ENCODE measurements at places on chromosomes 1 and 21.

- DNase-seq = no peak
These were observed 668.0 kb downstream of the MRPL39 start for GRCh38 chr21:24939291-24939690.

GRCh38 chr1:19945914-19946313, 22.5 kb upstream of the PLA2G2E start:
- DNase-seq = no peak

DNA sequence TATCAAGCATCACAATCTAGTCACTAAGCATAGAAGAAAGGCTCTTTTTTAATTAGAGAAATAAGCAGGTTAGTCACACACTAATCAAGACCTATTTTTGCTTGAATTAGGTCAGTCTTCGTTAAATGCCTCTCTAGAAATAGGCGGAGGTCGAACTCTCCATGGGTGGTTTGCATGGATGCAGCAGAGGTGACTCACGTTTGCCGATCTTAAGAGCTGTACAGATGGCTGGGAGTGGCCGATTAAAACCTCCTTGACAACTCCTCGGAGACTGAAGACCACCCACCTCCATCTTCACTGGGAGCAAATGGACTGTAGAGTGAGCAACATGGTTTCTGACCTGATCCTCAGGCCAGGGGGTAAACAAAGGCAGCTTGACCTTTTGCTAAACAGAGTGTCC, 249.3 kb downstream of the ZNF648 start:
- no peak for DNase-seq

DNA sequence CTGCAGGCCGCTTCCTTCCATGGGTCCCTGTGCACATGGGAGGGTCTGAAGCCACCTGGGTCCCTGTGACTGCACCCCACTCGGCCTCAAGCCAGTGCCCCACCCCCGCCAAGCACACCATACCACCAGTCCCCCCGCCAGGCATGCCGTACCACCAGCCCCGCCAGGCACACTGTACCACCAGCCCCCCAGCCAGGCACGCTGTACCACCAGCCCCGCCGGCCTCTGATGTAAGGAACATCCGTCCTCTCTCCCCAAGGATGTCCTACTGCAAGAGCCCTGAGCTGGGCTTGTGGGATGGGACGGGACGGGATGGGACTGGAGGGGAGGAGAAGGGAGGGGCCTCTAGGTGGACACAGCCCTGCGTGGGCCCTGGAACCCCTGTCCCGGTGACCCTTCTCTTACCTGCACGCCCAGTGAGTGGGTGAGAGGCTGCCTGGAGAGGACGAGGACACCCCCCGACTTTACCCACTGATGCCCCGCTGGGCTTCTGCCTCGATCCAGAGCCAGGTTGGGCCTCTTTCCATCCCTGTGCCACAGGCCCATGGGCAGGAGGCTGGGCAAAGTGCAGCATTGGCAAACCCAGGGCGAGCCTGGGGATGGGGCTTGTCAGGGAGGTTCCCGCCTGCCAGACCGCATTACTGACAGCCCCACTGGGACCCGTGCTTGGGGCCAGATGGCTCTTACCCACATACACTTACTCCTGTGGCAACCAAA, 40.8 kb upstream of the COL6A1 start:
- no peak for DNase-seq

DNA sequence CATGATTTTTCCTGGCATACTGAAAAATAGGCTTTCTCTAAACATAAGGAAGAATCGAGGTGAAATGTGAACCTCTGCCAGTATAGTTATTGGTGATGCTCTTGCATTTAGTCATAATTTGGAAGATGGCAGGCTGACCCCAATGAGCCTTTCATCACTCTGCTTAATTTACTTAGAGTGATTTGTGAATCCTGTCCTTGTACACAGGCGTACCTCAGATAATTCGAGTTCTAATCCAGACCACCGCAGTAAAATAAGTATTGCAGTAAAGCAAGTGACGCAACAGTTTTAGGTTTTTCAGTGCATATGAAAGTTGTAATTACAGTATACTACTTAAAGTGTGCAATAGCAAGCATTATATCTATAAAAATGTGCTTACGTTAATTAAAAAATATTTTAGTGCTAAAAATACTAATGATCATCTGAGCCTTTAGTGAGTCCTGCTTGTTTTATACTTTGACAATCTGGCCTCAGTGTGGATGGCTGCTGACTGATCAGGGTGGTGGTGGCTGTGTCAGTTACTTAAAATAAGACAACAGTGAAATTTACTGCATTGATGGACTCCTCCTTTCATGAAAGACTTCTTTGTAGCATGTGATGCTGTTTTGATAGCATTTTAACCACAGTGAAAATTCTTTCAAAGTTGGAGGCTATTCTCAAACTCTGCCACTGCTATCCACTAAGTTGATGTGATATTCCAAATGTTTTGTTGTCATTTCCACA, 1.7 kb downstream of the PKNOX1 start:
- no peak for DNase-seq

GRCh38 chr1:70319750-70320149, 34.8 kb downstream of the ANKRD13C start:
- no peak for DNase-seq

GRCh38 chr1:26811057-26811456, 15.4 kb upstream of the ZDHHC18 start:
- no peak for DNase-seq

All from stimulated activated CD8-positive, alpha-beta memory T cell treated with anti-CD3 and anti-CD28 coated beads, Interleukin-2, amount 100 ng/mL, for 1 hour (primary cell).